Stimulated activated CD4-positive, alpha-beta T cell treated with anti-CD3 and anti-CD28 coated beads, Interleukin-2, amount 100 ng/mL, for 48 hours (primary cell): ENCODE measurements at places on chromosomes 4 and X.

DNA sequence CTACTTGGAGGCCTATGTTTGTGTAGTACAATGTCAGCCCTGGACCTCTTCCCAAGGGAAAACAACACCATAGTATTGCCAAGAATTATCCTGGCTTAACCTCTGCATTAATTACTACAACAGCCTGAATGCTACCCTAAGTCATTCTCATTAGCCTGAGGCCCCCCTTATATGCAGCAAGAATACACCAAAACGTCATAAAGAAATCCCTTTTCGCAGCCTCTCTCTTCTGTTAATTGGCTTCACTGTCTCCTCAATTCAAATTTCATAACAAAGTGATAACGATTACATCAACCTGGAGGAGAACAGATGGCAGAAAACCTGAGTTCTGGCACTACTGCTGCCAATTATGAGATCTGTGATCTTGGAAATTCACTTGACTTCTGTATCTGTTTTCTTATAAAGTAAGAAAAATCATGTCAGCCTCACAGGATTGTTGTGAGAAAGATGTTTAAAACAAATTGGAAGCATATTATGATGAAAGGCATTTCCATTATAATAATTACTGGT lies 1663.1 kb downstream of the STIM2 start:
- no peak for DNase-seq

DNA sequence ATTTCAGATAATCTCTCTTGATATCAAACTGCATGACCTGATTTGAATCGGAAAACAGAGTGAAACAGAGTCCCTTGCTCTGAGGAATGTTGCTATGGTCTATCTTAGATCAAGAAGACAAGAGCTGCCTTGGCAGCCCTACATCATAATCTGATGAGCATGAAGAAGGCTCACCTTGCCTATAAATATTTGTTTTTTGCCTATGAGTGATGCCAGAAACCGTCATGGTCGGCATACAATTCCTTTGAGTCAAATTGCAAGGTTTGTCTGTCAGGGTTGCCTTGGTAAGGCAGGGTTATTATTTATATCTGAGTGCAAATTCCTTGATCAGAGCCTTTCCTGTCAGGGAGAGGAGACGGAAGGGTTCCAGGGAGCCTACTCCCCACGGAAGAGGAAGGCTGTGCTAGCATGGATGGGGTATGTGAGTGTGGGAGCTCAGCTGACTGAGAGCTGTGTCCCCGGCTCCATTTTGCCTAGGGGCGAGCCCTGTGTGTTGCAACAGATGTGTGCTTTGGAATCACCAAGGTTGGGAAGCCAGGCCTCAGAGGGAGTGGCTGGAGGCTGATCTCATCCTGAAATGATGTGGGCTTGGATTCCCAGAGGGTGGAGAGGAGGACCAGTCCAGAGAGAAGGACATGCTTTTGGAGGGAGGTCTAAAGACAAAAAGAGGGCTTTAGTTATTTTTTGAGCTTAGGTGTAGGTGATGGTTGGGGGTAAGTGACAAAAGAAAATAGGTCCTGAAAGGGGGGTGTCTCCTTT lies 43.6 kb downstream of the RTL9 start:
- DNase-seq = no peak

- no peak for DNase-seq
Observed at GRCh38 chr4:130071746-130072145, 975.8 kb downstream of the C4orf33 start.

GRCh38 chr4:6926681-6927478 lies 17.3 kb downstream of the TBC1D14 start:
- DNase-seq = no peak

DNA sequence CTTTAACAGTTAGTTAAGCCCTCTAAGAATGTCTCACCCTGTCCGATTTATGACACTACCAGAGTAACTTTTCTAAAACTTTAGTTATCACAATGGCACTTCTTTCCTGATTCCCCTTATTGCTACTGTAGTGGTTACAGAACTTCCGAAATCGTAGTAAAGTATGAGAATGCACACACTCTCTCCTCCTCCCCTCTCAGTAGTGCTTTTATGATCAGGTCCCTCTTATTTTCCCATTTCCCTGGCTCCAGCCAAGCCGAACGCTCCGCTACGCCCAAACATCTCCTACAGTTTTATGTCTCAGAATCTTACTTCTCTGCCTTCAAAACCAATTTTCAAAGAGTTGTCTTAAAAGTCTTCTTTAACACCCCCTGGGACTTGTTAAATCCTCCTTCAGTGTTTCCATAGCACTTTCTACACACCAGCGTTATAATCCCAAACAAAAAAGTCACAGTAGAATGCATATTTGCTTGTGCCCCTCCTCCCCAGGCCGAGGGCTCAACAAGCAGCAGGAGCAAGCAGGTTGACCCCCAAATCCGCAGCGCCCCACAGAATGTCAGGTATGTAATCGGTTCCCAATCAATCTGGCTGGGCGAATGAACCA lies 671 bp downstream of the HPF1 start:
- DNase-seq = no peak

- no peak for DNase-seq
Observed at GRCh38 chrX:136658151-136658550, 10.2 kb downstream of the CD40LG start.

GRCh38 chrX:84501798-84502628 lies at the start of gene HDX:
TSS of gene HDX (minus strand) at chrX:84502453. CDS start at chrX:84475397, 27,056 bp downstream.
- peak; percentile 56 for DNase-seq

GRCh38 chrX:154458116-154458953 lies at the start of gene PLXNA3:
TSS of gene PLXNA3 (plus strand) at chrX:154458281. CDS start at chrX:154460184, 1,903 bp downstream.
- peak; percentile 48 for DNase-seq

DNA sequence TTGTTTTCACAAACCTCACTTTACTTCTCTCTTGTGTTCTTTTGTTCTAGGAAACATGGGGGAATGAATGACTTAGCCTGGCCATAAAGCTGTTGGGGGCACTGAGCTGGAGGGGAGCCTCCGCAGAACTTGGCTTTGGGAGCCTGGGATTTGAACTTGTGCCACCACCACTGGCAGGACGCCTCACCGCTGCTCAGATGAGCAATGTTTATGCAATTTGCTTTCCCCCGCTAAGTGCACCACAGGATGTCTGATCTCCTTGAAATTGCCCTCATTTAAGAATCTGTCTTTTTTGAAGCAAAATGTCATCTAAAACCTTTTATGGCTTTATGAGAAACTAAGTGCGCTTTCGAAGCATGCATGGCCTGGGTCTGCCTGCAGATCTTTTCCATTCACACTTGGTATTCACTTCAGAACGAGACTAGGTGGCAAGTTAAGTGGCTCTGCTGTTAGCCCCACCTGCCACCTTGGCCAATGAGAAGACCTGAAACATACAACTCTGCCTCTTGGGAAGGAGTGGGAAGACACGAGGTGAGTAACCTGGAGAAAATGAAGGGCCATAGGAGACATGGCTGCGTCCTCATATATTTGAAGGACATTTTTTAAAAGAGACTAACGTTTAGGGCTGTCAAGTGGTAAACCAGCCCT lies 119.3 kb downstream of the LDB2 start:
- no peak for DNase-seq

DNA sequence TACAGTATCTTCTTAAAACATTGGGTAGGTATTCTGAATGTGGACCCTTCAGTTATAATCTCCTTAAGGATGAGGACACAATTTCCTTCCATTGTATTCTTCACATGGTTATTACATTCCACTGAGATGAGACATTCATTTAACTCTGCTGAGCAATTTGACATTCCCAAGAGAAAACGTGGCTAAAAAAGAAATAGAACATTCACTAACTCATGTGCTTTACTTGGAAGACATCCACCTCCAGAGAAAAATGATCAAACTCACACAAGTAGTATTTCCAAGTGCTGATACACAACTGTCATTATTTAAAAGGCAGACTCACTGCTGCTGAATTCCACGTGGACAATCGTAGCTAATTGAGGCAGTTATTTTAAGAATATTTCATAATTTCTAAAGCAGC lies 227.9 kb upstream of the ANKRD50 start:
- no peak for DNase-seq

DNA sequence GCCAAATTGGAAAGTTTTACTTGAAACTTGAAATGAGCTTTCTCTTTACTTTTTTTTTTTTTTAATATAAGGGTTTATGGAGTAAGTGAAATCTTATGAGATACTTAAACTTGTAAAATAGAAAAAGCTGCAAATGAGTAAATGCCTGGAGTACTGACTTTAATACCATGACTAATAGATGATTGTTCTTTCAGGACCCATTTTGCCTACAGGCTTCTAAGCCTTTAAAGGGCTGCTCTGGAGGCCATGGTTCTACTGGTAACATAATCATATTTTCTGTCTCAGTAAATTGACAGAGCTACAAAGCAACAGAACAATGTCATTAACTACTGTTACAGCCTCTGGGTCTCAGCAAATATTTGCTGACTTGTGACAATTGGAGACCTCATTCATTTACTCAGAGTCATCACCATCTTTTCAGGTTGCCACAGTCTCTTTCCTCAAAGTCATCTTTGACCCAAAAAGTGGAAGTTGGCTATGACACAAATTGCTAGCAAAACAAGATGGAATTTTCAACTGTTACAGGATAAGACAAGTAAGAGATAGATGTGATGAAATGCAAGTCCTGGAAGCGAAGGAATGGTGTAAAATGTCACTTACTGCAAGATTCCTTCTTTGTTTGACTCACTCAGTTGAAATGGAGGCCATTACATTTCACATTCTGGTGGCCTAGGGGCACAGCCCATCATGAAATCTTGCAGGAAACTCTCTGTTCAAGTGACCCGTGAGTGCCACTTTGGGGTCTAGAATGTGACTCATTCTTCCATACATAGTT lies 132.7 kb downstream of the BTC start:
- DNase-seq = no peak

- DNase-seq = no peak
Observed at GRCh38 chrX:139766545-139766983, 58.6 kb upstream of the MCF2 start.

DNA sequence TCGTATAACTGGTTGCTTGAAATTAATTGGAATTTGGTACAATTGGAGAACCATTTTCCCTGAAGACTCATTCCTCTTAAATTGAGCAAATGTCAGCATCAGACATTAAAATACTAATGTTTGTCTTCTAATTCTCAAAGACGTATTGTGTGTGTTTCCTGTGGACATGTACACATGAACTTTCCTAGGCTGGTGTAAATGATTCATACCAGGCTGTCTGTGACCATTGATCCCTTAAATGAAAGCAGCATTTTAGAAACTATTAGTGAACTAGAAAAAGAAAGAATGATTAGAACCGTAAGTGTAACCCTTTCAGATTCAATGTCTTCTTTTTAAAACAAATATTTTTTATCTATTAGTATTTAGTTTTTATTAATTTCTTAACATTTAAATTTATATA lies 332.9 kb downstream of the PPP3CA start:
- DNase-seq = no peak

- DNase-seq = no peak
Observed at GRCh38 chr4:10500776-10501175, 43.5 kb upstream of the ZNF518B start.

DNA sequence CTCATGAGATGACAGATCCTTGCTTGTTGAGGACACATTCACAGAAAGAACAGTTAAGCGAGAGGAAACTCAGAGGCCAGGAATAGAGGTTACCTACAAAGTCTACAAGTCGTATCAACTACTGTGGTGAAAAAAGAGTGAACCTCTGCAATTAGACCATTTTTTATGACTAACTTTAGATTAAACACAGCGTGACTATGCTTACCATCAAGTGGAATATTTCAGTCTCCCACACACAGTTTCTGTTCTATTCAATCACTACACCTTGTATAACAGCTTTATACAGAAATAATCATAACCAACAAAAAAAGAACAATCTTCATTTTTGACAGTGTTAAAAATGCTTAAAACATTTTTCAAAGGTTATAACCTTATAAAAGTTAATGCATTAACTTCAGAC lies 46.6 kb downstream of the ADAMTS3 start:
- DNase-seq = no peak

- no peak for DNase-seq
Observed at GRCh38 chr4:145279122-145279960, 99.0 kb upstream of the OTUD4 start.

- DNase-seq = no peak
Observed at GRCh38 chrX:93332329-93332728, 341.0 kb downstream of the NAP1L3 start.

- no peak for DNase-seq
Observed at GRCh38 chrX:20988118-20988517, 386.1 kb upstream of the CNKSR2 start.

- peak; percentile 12 for DNase-seq
Observed at GRCh38 chrX:15816886-15817285, 26.6 kb downstream of the ZRSR2 start.

GRCh38 chr4:128573781-128574508 lies 235.6 kb upstream of the JADE1 start:
- no peak for DNase-seq

DNA sequence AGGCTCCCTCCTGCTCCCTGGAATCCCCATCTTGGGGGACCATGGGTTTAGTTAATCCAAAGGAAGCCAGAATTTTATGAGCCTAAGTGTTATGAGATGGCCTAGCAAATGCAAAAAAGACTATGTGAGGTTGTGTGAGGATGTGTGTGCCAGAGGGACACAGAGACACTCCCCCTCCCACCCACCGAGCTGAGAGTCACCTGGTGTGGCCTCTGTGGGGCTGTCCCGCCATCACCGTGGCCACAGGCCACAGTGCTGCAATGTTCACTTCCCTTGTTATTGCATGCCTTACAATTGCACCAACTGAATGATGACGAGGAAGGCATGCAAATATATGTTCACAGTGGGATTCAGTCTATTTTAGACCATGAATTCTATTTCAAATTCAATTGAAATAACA lies 601 bp upstream of the FGFBP2 start:
- DNase-seq = no peak

DNA sequence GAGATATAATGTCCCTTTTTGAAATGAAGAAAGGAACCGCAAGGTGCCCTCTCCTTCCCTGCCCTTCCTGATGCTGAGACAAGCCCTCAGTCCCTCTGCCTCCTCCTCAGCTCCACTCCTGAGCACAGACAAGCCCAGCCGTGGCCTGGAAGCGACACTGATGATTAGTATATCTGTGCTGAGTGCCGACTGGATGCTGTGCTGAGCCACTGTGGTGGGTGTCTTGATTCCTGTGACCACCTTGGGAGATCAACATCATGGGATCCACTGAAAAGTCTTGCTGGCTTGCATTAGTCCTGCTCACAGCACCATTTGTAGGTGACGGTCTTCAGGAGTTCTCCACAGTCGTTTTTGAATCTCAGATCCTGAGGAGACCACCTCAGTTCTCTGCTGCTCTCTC lies 59.5 kb upstream of the HGFAC start:
- no peak for DNase-seq

- DNase-seq = no peak
Observed at GRCh38 chr4:149765630-149766029, 50.0 kb downstream of the IQCM start.

- no peak for DNase-seq
Observed at GRCh38 chr4:149102765-149103164, 660.6 kb upstream of the NR3C2 start.

DNA sequence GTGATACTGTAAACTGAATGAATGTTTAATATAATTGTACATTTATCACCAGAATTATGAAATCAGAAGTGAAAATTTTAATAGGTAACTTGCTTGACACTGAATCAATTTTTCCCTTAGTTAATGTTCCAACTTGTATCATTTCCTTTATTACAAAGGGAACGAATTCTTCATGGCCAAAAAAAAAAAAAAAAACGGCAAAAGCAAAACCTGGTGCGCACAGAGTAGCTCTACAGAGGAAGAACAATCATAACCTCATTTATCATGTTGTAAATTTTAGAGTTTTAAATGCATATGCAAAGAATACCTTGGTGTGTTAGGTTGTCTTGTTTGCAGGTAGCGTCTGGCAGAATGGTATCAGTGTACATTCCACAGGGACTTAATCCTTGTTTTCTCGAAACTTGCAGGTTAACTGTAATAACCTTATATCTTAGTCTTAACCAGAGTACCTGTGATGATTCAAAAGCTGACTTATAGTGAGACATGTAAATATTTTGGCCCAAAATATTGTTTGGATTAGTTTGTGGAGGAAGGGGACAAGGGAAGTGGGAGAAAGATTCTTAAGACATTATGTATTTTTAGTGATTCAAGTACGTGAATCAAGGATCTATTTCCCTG lies 70.0 kb downstream of the NPNT start:
- DNase-seq = no peak
